Stomach (tissue), 19 donors: ENCODE measurements at places on chromosomes 6 and 20. TPM values are rescaled to one million over a fixed set of nuclear protein-coding genes. Genes with fewer than 3 reads are reported as not detected.

The PPIL4 gene
- 12.8 TPM for polyA plus RNA-seq

The FITM2 gene
- polyA plus RNA-seq: 0.46 TPM

The ERVFRD-1 gene
- polyA plus RNA-seq: 0.19 TPM

The TRIM15 gene
- polyA plus RNA-seq: 0.13 TPM

The CDSN gene
- polyA plus RNA-seq: 0.05 TPM

The KCNQ5 gene
- polyA plus RNA-seq: 0.12 TPM

The SFTA2 gene
- 44.1 TPM for polyA plus RNA-seq

The TSBP1 gene
- not detected for polyA plus RNA-seq

The C6orf15 gene
- polyA plus RNA-seq: not detected

The NHLRC1 gene
- 1.4 TPM for polyA plus RNA-seq

The SLC4A11 gene
- 0.46 TPM for polyA plus RNA-seq

The WFDC12 gene
- 0.15 TPM for polyA plus RNA-seq

The SLC35D3 gene
- polyA plus RNA-seq: 0.08 TPM

The EEF1A2 gene
- 53.0 TPM for polyA plus RNA-seq

The IPCEF1 gene
- 1.8 TPM for polyA plus RNA-seq

The C6orf141 gene
- polyA plus RNA-seq: 9.2 TPM

The OR12D3 gene
- not detected for polyA plus RNA-seq

The MYLK4 gene
- 0.15 TPM for polyA plus RNA-seq

The PGC gene
- polyA plus RNA-seq: 48,206 TPM

The DEF6 gene
- 15.2 TPM for polyA plus RNA-seq

The GSTA3 gene
- polyA plus RNA-seq: 1.00 TPM

The TAGAP gene
- 1.4 TPM for polyA plus RNA-seq

The SLC22A7 gene
- polyA plus RNA-seq: not detected

The ATP6V1G2 gene
- 3.7 TPM for polyA plus RNA-seq

The E2F1 gene
- 4.9 TPM for polyA plus RNA-seq

The SLC16A10 gene
- polyA plus RNA-seq: 2.1 TPM

The NRN1 gene
- 7.0 TPM for polyA plus RNA-seq

The COQ3 gene
- polyA plus RNA-seq: 11.4 TPM

The PRSS35 gene
- polyA plus RNA-seq: 0.08 TPM

The TSHZ2 gene
- 4.1 TPM for polyA plus RNA-seq

The FOXS1 gene
- polyA plus RNA-seq: not detected

The KCNG1 gene
- not detected for polyA plus RNA-seq

The HELZ2 gene
- polyA plus RNA-seq: 4.4 TPM

The SLC17A3 gene
- not detected for polyA plus RNA-seq

The TRIM10 gene
- polyA plus RNA-seq: not detected

The RSPH9 gene
- polyA plus RNA-seq: 0.28 TPM

The CST2 gene
- 0.58 TPM for polyA plus RNA-seq

The MOG gene
- polyA plus RNA-seq: not detected

The MACROD2 gene
- 2.1 TPM for polyA plus RNA-seq

The TNF gene
- polyA plus RNA-seq: not detected

The SIRT5 gene
- polyA plus RNA-seq: 6.9 TPM

The TTBK1 gene
- polyA plus RNA-seq: 0.12 TPM

The RAET1G gene
- polyA plus RNA-seq: not detected

The VNN1 gene
- 1.4 TPM for polyA plus RNA-seq

The TMEM200A gene
- polyA plus RNA-seq: 0.23 TPM

The MDFI gene
- polyA plus RNA-seq: 14.9 TPM

The SYCP2L gene
- not detected for polyA plus RNA-seq

The KATNA1 gene
- polyA plus RNA-seq: 10.4 TPM

The CCM2L gene
- 2.7 TPM for polyA plus RNA-seq

The SLX4IP gene
- polyA plus RNA-seq: 1.1 TPM
